HFFc6 (cell line): ENCODE measurements at places on chromosomes 12 and 14. TPM values are rescaled to one million over a fixed set of nuclear protein-coding genes. Genes with fewer than 3 reads are reported as not detected.

DNA sequence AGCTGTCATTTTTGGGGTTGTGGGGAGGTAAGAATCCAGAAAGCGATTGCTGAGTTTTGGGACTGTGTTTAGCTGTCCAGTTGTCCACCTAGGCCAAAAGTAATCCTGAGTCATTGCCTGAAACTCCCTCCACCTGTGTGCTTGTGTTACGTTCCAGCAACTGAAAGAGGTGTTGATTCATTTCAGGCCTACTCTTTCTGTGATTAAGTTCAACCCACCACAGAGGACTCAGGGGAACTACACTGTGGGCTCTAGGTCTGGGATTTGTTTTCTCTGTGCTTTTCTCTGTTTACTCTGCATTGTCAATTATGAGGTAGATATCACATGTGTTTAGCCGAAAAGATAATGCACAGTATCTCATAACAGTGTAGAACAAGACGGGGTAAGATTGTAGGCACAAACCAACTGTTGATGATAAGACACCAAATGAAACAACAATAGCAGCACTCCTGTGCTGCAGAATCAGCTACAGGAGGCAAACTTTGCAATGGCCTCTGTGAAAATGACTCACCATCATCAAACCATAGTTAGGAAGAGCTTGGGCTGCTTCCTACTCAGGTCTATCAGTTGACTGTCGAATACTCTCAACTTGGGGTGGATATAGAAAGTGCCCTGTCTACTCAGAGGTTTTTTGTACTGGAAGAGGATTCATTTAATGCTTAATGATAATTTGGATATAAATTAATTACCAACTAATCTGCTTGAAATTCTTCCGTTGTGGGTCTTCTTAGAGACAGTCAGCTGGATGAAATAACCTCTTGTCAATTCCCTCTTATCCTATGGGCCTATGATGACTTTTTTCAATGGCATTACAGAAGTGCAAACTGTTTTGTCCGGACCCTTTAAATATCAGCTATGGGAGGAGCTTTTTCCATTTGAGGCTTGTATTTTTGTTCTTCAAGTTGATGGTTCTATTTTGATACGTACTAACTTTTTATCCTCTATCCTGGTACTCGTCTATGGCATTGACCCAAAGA lies 385.9 kb downstream of the BMP4 start:
- H3K4me1 ChIP-seq, result no peaks in the 10 kb centered on the region
- no peak overlapping the region for H3K27ac ChIP-seq
- no peak for DNase-seq
- no peak overlapping the region for H3K4me3 ChIP-seq
- H3K27me3 ChIP-seq, result no peaks in the 10 kb centered on the region; the same call in 1 of the 2 replicates

DNA sequence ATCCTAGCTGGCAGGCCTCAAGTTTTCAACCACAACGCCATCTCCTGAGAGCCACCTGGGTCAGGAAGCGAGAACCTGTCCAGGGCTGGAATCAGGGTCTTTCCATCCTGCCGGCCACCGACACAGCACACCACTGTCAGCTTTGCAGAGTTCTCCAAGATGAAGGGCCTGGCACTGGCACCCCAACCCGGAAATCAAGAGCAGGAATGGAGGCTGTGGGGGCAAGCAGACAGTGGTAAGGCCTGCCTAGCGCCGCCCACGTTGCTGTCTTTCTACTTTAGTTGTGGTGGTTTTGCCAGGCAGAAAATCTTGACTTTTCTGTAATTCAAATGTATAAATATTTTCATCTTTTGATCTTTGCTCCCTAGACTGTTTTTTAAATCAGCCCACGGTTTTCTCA lies 90.7 kb downstream of the ITPK1 start:
- no peaks in the 10 kb centered on the region for H3K36me3 ChIP-seq
- H3K4me3 ChIP-seq, result no peak overlapping the region
- peaks cover 3% of the 10 kb centered on the region for H3K4me1 ChIP-seq
- no peak for DNase-seq
- H3K27me3 ChIP-seq, result no peaks in the 10 kb centered on the region
- H3K27ac ChIP-seq, result no peak overlapping the region

SLC25A47 gene
- not detected in 3 replicates for total RNA-seq

GRCh38 chr14:99576761-99577705 lies 27.0 kb downstream of the CCDC85C start:
- no peaks in the 10 kb centered on the region; the same call in 1 of the 2 replicates for H3K36me3 ChIP-seq
- peak overlapping the region; percentile 82 for H3K27ac ChIP-seq
- DNase-seq, result no peak
- peaks cover 85% of the 10 kb centered on the region for H3K4me1 ChIP-seq
- no peaks in the 10 kb centered on the region; the same call in none of the 2 replicates for H3K27me3 ChIP-seq

- DNase-seq, result peak; percentile 3
- H3K4me3 ChIP-seq, result peak overlapping the region; percentile 85
- peak overlapping the region; percentile 77; the same call in 1 of the 2 replicates for H3K27ac ChIP-seq
- no peaks in the 10 kb centered on the region for H3K36me3 ChIP-seq
These were observed 723 bp downstream of the KIF21A start for GRCh38 chr12:39441963-39442830.
